ENCODE measurements at places on chromosomes 4 and X.

- DNase-seq: no peak
Measured at GRCh38 chr4:31068257-31069075, 348.3 kb downstream of the PCDH7 start.

DNA sequence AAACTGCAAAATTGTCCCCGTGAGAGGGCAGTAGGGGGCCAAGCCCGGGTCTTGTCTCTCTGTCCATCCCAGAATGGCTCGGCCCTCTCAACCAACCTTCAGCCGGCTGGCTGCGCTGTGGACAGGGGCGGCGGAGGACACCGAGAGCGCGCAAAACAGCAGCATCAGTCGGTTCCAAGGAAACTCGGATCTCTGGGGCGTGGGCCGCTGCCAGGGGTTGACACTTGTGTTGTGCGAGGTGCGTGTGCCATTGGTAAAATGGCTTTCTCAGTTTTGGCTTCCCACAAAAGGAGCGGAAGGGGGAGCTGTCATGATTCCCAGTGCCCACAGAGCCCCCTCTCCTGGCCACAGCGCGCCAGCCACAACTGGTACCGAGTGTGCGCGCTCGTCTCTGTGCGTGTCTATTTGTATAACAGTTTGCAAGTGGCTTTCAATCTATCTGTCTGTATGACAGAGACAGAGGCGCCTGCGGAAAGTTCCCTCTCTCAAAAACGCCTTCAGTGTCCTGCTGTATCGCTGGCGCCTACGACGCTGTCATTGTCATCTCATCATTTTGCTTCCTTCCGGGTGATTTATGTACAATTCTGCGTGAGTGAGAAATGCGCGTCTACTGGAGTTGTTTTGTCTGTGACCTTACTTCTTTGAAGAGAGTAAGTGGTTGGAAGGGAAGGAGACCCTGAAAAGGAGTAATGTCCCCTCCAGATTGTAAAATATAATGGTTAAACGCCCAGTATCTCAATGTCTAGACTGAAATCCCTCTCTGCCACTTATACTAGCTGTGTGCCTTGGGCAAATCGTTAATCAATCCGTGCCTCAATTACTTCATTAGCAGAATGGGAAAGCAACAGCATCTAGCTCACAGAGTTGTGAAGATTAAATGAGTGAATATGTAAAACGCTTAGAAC, 1.8 kb downstream of the DKK2 start:
- peak; percentile 74 for DNase-seq

DNA sequence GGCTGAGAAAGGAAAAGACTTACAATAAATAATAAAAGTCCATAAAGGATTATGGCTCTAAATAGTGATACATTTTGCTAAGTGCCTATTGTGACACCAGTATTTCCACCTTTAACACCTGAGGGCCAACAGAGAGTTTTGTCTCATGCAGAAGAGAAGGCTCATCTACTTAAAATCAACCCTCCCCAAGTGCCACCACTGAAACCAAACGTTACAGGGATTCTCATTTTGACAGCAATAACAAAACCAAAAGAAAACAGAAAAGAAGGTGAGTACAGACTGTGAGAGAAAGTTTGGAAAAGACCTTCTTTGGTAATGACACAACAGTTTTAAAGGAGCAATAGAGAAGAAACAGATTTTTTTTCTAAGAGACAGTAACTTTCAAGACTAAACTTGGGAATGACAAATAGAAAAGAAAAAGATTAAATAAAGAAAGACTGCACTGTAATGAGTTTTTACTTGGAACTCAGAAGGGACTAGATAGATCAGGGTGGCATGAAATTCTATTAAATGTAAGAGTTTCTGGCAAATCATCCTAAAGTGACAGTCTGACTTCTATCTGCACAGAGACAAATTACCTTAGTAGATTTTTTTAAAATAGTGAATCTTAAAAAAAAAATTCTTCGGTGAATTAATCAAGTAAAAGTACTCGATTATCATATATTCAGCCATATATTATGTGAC, 109.7 kb downstream of the ZNF827 start:
- DNase-seq: no peak

DNA sequence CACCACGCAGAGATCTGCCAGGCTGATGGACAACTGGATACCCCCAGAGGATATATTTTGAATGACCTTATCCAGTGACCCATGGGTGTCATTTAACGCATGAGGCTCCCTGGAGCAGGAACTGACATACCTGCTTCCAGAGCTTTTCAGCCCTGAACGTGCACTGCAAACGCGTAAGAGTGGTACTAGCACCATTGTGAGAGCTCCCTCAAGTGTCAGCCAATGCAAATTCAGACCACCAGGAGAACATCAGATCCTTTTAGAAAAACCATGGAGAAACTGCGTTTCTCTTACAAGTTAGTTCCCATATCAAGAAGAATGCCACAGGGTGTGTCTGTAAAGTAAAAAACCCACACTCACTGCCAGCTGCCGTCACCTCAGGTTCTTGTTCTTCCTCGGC, 7.3 kb downstream of the TREX2 start:
- DNase-seq: peak; percentile 24

- DNase-seq: no peak
Measured at GRCh38 chrX:48071986-48072605, 656 bp upstream of the ZNF630 start.

- DNase-seq: peak; percentile 100
Measured at GRCh38 chr4:125314676-125315575, at the start of gene FAT4. Gene FAT4 (plus strand): TSS chr4:125314955. CDS start chr4:125316412, 1,457 bp downstream.

DNA sequence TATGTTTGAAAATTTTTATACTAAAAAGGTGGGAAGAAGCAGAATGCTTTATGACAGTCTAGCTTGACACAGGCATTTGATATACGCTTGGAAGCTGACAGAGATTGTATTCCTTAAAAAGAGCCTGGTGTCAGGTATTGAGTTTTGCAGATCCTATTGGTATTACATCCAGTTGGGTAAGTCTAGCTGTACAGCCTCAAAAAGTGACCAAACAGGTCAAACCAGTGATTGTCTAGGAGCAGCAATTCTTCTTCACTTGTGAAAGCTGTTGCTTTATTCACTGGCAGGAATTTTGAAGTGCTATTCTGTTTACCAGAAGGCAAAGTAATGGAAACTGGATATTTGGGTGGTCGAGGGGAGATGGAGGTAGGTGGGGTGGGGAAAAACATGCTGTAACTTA, 77.5 kb downstream of the UCHL1 start:
- no peak for DNase-seq

DNA sequence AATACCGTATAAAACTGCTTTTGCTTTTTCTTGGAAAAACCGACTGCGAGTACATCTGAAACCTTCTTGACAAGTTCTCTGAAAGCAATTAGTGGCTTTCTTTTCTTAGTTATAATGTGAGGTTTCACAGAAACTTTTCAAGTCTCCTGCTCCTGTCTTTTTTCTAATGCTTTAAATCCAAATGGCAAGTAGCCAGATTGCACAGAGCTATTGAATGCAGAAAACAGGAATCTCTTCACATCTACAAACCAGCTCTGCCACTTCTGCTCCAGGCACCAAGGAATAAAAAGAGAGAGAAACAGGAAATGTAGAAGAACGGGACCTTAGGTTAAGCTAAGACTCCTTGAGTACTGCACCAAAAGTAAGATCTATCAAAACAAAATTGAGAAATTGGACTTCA, 267.3 kb upstream of the TET2 start:
- no peak for DNase-seq

GRCh38 chr4:172826346-172826745, 342.3 kb upstream of the GALNT7 start:
- DNase-seq: no peak

- DNase-seq: peak; percentile 5
Measured at GRCh38 chr4:100895556-100896197, 377.9 kb upstream of the EMCN start.

DNA sequence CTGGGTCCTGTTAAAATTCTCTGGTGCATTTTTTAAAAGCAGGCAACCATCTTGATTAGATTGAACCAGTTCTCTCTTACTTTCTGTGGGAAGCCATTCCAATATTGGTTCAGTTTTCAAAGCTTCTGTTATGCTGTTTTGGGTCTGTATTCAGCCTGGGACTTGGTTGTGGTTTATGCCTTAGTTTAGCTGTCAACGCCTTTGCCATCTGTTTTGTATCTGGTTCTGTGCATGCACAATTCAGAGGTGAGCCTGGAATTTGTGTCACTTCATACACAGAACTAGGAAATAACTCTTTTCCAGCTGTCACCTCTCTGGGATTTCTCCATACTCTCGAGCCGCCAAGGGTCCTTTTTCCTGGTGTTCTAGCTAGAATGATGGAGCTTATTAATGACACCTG, 46.2 kb downstream of the STAP1 start:
- no peak for DNase-seq

Measured in iris pigment epithelial cell (primary cell).